Left forelimb (tissue), 1 donor: ENCODE measurements at places on chromosomes 3 and 15.
A peak's percentile ranks its signal among the peaks of the same experiment; 100 is the strongest.

DNA sequence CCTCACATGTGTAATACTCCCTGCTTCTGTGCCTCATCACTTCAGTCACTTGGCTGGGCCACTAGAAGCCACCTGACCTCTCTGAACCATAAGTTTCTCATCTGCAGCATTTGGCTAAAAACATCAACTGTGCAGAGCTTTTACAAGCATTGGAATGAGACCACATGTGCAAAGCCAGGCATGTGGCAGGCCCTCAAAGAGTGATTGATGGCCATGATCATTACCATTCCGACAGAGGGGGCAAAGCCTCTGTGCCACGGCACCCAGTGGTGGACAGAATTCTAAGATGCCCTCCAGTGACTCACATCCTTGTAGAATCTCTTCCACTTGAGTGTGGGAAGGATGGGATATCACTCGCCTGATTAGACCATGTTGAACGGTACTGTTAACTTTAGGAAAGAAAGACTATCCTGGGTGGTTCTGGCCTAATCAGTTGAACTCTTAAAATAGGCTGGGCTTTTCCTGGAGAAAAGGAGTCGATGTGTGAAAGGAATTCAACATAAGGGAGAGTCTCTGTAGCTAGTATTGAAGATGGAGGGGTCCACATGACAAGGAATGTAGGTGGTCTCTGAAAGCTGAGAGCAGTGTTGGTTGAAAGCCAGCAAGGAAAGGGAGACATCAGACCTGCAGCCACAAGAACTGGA lies 13.5 kb downstream of the CDCP1 start:
- DNase-seq, result no peak

DNA sequence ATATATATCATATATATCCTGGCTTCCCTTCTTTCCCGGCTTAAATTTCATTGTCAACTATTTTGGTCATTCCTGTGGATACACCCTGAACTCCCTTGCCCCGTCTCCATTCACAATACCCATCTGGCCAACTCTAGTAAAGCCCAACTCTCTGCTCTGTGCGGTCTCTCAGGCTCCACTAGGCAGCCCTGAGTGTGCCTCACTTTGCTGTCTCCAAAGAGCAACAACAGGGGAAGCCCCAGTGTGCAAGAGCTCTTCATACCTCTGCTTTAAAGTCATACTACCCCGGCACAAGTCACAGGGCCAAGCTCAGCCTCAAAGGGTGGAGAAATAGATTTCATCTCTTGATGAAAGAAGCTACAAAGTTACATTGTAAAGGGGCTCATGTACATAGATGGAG lies 18.9 kb upstream of the FEM1B start:
- no peak for DNase-seq

- DNase-seq, result no peak
Measured at GRCh38 chr3:127204841-127205582, 12.1 kb downstream of the PRR23E start.

- peak; percentile 72 for DNase-seq
Measured at GRCh38 chr15:68930268-68931022, at the start of gene SPESP1. SPESP1 (plus strand) TSS chr15:68930525; CDS start chr15:68930654, 129 bp downstream.

DNA sequence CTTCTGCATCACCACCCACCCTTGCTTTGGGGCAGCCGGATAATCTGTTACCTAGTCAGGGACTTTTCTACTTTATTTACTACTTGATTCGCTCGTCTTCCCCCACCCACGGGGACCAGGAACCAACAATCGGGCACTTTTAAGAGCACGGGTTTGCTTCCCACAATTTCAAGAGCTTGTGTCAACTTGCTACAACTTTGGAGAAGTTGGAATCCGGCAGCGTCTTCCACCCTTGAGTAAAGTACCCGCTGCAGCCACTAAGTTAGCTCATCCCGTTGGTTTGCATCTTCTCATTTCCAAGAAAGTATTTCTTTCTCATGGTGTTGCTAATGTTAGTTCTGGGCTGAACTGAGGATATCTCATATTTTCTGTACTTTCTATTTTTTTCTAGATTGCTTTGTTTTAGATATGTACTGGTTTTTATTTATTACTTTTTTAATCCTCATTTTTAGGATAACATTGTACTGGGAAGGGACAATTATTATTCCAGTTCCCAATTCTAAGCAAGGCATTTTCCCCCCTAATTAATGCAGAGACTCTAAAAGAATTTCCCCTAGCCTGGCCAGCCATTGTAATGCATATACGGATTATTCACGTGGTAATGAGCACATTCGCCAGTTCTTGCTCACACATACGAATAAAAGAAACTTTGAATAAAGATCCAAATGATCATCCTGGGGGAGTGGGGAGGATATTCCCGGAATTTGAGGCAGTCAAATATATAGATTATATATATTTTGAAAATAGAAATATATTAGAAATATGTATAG lies 4.0 kb downstream of the SOX2 start:
- no peak for DNase-seq

DNA sequence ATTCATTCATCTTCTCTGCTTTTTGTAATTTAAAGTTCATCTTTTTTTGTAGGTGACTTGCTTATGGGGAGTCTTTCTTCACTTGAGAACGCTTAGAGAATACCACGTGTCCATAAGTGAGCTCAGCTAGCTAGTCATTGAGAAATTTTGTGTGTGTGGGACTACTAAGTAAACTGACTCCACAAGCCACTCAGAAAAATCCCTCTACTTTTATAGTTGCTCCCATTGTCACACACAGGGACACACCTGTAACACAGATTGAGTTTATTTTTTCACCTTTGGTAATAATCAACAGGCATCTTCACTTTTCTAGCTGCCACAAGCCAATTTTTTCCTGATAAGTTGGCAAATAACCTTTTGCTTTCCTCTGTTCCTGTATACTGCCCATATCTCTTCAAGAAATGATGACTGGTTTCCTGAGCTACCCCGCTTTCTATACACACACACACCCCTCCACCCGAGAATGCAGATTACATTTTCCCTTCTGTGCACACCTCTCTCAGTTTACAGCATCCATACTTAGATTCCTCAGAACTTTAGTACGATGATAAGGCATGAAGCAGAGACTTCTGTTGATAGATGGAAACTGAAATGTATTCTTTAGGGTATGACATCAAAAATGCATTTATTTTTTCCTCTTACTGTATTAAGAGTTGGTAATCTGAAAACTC lies 4.6 kb downstream of the TSC22D2 start:
- no peak for DNase-seq

DNA sequence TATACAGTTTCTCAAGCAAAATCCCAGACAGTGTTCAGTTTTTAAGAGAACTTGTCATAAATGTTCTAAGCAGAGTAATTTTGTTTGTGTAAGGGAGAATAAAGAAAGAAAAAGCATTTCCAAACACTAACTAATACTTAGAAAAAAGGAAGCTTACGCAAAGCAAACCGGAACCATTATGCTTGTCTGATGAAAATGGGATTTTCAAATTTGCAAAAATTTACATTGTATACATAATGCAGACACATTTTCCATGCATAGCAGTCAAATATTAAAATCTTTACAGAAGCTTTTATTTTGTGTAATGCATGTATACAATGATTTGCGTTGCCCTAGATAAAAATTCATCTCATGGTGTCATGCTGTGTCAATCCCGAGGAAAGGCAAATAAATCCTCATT lies 229.0 kb downstream of the SLC9A9 start:
- DNase-seq, result no peak

DNA sequence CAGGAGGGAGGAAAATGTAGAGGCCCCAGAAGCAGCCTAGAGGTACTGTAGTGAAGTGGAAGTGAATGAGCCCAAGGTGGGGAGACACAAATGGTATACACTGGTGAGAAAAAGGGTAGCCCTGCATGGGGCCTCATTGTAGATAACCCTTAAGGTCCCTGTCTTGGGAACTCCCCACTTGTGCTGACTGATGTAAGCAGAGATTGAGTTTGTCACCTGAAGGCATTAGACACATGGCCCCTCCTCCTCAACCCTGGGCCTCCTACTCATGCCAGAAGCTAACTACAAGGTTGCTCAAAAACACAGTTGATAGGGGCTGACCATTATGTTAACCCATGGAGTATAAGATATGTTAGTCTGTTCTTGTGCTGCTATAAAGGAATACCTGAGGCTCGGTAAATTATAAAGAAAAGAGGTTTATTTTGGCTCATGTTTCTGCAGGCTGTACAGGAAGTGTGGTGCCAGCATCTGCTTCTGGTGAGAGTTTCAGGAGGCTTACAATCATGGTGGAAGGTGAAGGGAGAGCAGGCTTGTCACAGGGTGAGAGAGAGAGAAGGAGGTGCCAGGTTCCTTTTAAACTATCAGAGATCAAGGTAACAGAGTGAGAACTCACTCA lies 84.6 kb upstream of the RNU6-1 start:
- DNase-seq, result no peak

GRCh38 chr15:33157371-33158037 lies 37.0 kb downstream of the FMN1 start:
- DNase-seq, result no peak

DNA sequence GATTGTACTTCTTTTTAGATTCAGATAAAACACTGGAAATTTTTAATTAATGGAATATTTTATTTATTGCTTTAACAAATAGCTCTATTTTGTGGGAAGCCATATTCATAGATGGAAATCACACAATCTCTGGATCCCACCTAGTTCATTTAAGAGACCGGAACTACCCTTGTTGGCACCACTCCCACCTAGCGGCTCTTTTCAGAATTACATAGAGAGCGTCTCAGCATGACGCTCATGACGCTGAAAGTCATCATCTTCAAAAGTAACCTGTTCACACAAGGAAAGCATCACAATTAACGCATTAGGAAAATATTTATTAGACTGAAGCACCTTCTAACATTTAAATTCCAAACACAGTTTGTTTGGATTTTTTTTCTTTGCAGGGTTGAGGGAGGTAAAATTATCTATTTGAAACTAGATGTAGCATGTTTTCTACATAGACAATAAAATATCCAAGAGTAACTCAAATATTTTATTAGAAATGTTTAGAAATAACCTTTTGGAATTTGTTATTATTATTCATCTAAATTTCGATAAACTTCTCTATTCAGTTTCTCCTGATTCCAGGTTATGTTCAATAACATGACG lies 214.9 kb upstream of the ARRDC4 start:
- no peak for DNase-seq

GRCh38 chr3:133859381-133860234 lies 36.1 kb downstream of the RAB6B start:
- DNase-seq, result no peak

DNA sequence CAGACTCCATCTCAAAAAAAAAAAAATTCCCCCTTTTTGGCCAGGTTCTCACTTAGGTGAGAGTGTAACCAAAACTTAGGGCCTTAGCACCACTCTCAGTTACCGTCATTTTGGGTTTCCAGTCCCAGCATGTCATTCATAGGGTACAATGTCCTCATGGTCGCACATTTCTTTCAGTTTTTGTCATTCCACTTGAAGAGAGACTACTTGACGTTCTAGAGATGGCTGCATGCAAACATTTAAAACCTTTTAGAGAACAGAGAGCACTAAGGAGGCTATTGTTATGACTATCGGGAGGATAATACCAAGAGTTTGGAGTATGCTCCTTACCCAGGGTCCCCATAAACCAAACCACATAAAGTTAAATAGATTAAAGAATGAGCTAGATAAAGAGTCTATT lies 37.9 kb upstream of the THUMPD3 start:
- no peak for DNase-seq

DNA sequence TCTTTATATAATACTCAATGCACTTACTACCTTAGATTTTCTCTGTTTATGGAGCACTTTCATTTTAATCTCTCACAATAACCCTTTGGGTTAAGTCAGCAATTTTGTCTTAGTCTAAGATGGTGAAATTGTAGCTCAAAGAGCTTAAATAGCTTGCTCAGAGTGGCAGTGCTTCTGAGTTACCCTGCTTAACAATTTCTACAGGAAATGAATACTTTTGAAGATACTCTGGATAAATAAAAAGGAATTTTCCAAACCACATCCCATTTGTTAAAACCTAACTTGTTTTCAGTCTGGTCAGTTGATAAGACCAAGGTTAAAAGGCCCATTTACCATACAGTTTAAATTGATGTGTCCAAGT lies 37.2 kb downstream of the HMG20A start:
- DNase-seq, result no peak

DNA sequence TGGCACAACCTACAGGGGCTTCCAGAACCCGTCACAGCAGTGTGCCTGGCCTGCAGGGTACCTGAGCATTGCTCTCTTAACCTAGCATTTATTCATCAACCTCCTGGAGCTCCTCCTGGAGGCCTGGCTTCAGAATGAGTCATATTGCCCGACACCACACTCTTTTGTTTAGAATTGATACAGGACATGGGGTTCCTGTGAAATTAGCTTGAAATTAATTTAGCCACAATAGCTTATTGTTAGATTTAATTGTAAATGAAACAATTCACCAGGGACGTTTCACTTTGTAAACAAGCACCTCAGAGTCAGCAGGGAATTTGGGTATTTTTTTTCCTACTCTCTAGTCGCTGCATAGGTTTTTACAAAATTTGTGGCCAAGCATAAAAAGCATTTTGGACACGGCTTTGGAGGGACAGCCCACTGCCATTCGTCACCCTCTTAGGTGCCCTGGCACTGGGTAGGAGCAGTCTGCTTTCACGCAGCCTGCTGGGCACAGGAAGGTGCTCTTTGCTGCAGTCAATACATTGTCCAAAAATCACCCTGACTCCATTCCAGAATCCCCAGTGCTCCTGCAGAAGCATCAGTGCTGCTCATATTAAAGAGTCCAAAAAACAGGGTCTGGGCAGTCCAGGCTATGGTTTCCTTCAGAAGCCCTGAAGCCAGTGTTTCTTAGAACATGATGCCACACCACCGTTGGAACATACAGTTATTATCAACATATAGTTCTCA lies 60.8 kb upstream of the MEF2A start:
- peak; percentile 28 for DNase-seq

DNA sequence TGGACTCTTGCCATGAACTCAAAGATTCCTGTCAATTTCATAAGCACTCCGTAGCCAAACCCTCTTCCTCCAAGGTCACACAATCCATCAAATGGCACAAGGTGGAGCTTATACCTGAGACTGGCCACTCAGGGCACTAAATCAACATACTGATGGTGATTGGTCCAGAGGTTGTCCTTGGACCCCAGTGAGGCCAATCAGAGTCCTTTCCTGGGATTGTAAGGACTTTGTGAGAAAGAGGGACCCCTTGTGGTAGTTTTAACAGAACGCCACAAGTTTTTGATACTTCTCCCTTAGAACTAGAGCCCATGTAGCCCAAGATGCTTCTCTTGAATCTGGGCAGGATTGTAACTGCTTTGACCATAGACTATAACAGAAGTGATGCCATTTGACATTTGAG lies 44.4 kb upstream of the LARS2 start:
- DNase-seq, result no peak

DNA sequence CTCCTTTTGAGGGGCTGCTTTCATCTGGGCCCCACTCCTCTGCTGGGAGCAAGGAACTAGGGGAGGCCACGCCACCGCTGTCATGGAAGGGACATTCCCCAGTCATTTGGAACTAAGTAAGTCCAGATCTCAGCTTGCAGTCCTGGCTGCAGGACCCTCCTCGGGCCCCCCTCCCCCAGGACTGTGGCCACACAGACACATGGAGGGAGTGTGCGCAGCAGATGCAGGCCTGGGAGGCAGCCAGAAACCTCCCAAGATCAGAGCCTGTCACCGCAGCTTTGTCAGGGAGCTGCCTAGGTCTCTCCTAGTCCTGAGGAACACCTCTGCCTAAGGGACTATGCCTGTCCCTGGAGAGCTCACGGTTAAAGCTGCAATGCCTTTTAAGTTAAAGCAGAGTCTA lies 7.3 kb upstream of the SEMA3F start:
- no peak for DNase-seq
